ENCODE measurements at places on chromosomes 3 and 15.

DNA sequence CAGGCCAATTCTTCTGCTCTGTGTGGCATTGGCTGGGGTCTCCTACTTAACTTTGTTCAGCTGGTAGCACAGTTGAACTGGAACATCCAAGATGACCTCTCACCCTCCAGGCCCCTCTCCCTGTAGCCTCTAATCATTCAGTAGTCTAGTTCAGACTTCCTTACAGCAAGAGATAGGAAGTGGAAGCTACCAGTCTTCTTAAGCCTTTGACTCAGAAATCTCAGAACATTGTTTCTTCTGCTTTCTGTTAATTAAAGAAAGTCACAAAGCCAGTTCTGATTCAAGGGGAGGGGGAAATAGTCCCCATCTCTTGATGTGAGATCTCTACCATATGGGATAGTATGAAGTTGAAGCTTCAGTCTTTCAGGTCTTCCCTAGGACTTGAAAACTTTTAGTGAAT, 18.8 kb upstream of the SACM1L start:
- DNase-seq = no peak

- no peak for DNase-seq
Observed at GRCh38 chr3:32186876-32187275, 51.6 kb upstream of the CMTM8 start.

- no peak for DNase-seq
Observed at GRCh38 chr3:156610154-156610553, 55.2 kb upstream of the SSR3 start.

DNA sequence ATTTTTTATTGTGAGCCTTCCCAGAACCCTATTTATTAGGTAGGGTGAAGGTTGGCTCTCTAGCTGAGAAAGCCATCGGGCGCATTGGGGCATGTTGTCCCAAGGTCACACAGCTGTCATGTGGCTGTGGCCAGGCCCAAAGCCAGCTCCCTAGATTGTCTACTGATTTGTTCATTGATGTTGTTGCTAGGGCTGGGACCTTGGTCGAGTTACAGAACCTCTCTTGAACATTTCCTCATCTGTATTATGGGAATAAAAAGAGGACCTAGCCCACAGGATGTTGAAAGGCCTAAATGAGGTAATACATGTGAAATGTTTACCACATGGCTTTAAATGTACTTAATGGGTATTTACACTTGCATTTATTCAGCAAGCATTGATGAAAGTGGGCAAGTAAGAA, 252.5 kb downstream of the SUCLG2 start:
- no peak for DNase-seq

GRCh38 chr15:60373745-60374144, 24.0 kb downstream of the ANXA2 start:
- DNase-seq = no peak

DNA sequence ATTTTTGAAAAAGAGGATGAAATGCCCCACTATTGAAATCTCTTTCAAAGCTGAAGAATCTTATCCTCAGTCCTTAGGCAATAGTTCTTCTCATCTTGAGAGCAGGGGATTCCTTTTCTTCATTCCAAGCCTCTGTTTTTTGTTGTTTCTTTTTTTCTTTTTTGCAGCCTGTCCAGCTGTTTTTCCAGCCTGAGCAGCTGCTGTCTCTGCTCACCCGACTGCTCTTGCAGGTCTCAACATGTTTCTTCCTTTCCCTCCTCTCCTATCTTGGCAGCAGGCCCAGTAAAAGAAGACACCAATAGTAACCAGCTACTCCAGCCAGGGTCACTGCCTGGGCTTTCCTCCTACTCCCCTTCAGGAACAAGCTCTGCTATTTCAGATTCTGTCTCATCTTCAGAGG, 23.8 kb downstream of the MEX3B start:
- DNase-seq = peak; percentile 18

- no peak for DNase-seq
Observed at GRCh38 chr3:162285259-162285658, 788.7 kb downstream of the OTOL1 start.

- DNase-seq = no peak
Observed at GRCh38 chr3:141049681-141050080, 1.5 kb upstream of the SPSB4 start.

- no peak for DNase-seq
Observed at GRCh38 chr3:110343376-110343775, 728.2 kb upstream of the NECTIN3 start.

- no peak for DNase-seq
Observed at GRCh38 chr3:51245867-51246266, 139.2 kb upstream of the MANF start.

- no peak for DNase-seq
Observed at GRCh38 chr15:55654561-55655031, 66.5 kb upstream of the PYGO1 start.

DNA sequence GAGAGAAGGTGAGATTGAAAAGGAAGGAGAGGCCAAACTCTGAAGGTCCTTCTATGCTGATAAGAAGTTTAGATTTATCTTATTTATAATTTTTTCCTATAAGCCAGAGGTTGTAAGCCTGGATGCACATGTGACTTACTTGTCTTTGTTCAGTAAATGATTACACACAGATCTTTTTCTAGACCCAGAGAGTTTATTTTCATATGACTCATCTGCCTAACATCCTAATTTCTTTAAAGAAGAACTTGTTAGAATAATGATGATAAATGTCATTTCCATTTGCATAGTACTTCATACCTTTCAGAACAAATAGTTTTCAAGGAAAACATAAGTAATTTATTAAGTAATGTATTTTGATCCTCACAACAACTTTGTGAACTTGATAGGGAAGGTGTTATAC, 434.8 kb upstream of the DPH6 start:
- no peak for DNase-seq

- DNase-seq = no peak
Observed at GRCh38 chr15:85335193-85335942, 45.0 kb upstream of the AKAP13 start.

DNA sequence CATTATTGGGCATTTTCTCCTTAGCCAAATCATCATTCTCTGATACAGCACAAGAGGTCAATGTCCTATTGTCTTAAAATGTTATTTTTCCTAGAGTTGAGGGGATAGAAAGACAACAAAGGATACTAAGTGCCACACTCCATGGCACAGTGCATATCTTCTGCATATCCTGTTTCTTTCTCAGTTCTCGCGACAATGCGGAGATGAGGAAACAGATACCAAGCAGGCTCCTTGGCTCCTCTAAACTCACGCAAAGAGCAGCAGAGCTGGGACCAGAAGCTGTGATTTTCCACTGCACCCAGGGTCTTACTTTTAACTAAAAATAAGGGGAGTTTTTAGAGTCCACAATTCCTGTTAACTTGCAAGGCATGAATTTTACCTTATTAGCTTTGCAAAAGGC, 10.5 kb upstream of the VGLL4 start:
- no peak for DNase-seq

DNA sequence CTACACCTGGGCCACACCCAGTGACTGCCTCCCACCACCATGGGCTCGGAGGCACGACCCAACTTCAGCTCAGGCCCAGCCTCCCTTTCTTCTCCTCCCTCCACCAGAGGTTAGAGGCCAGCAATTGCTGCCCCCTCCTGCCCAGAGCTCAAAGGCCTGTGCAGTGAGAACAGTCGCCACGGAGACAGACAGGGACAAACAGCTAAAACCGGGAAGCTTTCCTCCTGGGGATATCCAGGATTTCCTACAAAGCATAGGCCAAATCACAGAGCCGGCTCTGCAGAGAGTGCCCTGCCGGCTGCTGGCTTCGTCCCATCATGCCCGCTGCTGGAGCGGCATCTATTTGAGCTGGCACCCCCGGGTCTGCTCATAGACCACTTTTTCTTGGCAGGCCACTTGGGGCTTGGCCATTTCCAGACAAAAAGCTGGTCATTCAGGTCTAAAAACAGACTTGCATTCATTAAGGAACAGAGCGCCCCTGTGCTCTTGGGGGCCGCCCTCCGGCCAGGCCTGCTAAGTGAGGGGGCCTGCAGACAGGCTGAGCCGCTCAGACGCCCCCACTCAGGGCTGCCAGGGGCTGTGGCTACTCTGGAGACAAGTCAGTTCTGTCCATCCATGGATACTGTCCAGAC, 17.5 kb downstream of the GRAMD2A start:
- DNase-seq = no peak

- no peak for DNase-seq
Observed at GRCh38 chr15:63765338-63765737, 68.4 kb downstream of the HERC1 start.

- DNase-seq = no peak
Observed at GRCh38 chr15:32981536-32981935, 213.0 kb downstream of the FMN1 start.

DNA sequence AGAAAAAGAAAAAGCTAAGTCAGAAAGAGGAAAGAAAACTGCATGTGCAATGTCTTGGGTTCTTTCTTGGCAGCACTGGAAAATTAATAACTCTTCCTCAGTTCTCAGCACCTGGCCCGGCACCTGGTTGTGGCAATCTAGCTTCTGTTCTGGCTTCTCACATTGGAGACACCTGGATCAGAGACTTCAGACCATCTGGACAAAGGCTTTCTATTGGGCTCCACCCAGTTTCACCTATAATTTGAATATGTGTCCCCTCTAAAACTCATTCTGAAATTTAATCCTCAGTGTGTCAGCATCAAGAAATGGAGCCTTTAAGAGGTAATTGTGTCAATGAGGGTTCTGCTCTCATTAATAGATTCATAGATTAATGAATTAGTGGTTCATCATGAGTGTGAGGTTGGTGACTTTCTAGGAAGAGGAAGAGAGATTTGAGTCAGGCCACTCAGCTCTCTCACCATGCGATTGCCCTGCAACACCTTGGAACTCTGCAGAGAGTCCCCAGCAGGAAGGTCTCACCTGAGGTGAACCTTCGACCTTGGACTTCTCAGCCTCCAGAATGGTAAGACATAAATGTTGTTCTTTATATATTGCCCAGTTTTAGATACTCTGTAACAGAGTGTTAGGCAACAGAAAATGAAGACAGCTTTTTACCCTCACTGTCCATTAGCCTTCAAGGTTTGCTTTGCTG, 679.9 kb downstream of the NTRK3 start:
- no peak for DNase-seq

Measured in NCI-H2029 treated with DMSO at 0.1 percent for 48 hours (cell line).